ENCODE measurements at places on chromosomes 5 and 9. TPM values are rescaled to one million over a fixed set of nuclear protein-coding genes. Genes with fewer than 3 reads are reported as not detected.

The SLC36A2 gene
- total RNA-seq: under 0.01 TPM

The GMCL2 gene
- total RNA-seq: not detected

The SPINK13 gene
- total RNA-seq: not detected

The UGCG gene
- 3.0 TPM for total RNA-seq

The ACOT12 gene
- under 0.01 TPM for total RNA-seq

The CORO2A gene
- total RNA-seq: 3.5 TPM

The ADGRD2 gene
- total RNA-seq: under 0.01 TPM

The FAM221B gene
- not detected for total RNA-seq

The KIF4B gene
- not detected for total RNA-seq

The GABRA1 gene
- not detected for total RNA-seq

The ISCA1 gene
- 17.5 TPM for total RNA-seq

The STRBP gene
- total RNA-seq: 11.6 TPM

The WDR31 gene
- total RNA-seq: 3.2 TPM

The TMOD1 gene
- total RNA-seq: 1.6 TPM

DNA sequence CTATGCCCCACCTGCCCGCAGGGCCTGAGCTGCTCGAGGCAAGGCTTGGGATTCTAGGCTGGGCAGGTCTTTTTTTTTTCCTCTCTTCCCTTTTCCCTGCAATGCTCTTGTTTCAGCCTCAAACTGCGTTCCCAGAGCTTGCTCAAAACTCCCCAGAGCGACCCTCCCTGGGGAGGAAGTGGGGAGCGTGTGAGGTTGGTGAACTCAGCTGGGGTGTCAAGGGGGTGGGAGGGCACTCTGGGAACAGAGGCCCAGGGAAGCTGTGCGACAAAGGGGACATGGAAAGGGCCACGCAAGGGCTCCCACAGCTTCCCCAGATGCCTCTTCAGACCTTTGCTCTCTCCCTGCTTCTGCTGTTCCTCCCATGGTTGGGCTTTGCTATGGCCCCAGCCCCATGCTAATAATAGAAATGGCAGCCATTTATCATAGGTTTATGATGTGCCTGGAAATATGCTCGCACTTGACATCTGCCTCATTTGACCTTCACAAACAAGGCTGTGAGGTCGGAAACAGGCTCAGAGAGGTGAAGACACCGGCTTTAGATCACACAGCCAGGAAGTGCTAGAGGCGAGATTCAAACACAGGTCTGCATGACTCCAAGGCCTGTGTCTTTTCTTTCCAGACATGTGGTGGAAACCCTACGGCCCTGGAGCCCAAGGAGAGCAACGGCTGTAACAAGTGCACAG, 40.9 kb upstream of the IL17B start:
- DNase-seq: no peak

- no peak for DNase-seq
These were observed 71.5 kb downstream of the INVS start for GRCh38 chr9:100170556-100170955.

DNA sequence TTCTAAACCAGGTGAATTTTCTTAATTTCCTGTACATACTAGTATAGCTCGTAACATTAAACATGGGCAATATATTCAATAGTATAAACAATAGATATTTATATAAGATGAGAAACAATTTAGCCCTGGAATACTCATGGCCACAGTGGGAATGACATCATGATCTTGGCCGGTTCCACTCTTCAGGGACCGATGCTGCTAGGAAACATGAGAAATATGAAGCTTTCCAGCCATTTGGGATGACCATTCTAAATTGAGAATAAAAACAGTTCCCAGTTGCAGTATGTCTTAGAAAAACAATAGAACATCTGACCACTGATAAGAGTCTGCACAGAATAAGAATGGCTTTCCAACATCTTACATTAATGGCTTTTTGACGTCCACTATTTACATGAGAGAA, 33.3 kb upstream of the SLCO6A1 start:
- no peak for DNase-seq

DNA sequence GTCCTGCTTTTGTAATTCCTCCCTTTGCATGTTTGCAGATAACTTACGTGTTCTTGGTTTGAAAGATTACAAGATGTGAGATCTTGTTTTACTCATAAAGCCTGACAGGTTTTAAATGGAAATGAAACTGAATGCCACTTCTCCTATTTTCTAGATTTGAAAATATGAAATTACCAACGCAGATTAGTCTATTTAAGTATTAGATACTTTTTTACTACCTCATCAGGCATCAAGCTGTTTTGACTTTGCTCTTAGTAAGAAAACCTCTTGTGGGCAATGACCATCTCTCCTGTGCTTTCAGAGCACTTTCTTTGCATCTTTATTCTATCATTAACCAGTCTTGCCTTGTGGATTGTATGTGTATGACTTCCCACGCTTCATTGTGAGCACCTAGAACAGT, 3.5 kb downstream of the DMXL1 start:
- no peak for DNase-seq

GRCh38 chr5:139378101-139378825, 4.8 kb downstream of the SLC23A1 start:
- no peak for DNase-seq

- DNase-seq: no peak
These were observed 2.5 kb downstream of the DOK3 start for GRCh38 chr5:177507165-177507564.

- DNase-seq: no peak
These were observed 31.7 kb upstream of the MINAR2 start for GRCh38 chr5:129716235-129716634.

DNA sequence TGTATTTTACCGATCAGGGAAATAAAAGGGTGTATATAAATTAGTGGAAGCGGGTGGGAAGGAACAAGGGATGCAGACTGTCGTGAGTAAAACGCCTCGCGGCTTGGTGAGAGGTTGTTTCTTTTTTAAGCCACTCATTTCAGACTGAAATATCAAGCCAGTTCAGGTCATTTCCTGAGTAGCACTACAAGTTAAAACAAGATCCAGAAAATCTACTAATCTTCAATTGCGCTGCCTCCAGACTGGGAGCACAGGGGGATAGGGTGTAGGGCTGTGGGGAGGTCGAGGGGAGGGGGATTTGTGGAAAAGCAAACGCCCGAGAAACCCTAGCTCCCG, 140.8 kb downstream of the TSSK1B start:
- DNase-seq: no peak

DNA sequence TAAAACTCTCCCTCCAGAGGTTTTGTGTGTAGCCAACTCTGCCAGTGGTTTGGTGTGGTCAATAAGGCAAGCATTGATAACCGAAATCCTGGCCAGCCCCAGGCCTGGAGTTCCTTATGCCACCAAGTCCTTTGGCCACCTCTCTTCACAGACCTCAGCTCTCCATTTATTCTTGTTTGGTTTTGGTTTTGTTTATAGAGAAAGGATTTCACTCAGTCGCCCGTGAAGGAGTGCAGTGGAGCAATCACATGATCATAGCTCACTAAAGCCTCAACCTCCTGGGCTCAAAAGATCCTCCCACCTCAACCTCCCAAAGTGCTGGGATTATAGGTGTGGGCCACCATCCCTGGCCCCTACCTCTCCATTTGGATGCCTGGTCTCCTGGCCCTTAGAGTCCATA, 55.4 kb upstream of the PPARGC1B start:
- no peak for DNase-seq

- no peak for DNase-seq
These were observed 28.0 kb downstream of the TEX10 start for GRCh38 chr9:100324594-100325200.

GRCh38 chr9:34114436-34114835, 12.1 kb downstream of the DCAF12 start:
- DNase-seq: no peak

- no peak for DNase-seq
These were observed 933 bp upstream of the EGFL7 start for GRCh38 chr9:136661641-136662325.

DNA sequence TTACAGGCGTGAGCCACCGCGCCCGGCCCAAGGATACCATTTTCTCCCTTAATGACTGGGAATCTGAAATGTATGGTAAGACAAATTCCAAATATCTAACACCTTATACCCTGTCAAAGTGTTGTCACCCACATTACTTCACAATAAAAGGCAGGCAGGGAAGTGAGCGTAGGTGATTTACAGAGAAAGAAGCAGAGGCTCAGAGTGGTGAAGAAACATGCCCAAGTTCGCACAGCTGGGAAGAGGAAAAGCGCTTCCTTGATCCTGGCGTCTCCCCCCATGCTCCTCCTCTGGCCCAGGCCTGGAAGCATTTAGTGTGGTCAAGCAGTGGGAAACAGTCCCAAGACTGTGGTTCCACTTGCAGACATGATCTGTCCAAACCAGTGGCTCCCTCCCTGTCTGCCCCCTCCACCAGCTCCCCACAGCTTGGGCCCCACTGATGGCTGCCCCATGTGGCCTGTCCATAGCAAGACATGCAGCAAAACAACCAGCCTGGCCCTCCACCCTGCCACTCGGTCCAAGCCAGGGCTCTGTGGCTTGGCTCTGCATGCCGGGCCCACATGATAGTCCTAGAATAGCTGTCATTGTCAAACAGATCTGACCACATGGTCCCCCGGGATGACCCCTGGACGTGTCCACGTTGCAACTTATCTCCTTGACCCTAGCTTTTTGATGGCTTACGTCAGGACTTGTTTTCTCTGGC, 107.2 kb downstream of the TTLL11 start:
- no peak for DNase-seq

DNA sequence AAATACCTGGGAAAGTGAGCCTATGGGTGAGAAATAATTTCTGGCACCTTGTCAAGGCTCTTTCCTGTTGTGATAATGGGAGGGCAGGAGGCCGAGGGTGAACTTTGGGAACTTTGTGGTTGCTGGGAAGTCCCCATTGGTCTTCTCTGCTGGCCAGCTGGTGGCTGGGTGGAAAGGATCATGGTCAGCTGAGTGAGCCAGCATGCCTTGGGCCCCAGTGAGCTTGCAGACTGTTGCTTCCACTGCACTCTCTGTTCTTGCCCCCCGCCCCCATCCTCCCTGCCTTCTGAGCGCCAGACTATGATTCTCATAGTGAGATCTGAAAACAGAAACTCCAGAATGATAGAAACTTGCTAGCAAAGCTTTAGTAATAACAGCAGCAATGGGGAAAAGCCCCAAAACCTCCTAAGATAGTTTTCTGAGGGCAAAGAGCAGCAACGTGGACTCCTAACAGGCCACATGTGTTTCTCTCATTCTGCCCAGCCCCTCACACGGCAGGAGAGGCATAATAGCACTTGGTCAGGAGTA, 139.2 kb upstream of the SMARCA2 start:
- DNase-seq: no peak

DNA sequence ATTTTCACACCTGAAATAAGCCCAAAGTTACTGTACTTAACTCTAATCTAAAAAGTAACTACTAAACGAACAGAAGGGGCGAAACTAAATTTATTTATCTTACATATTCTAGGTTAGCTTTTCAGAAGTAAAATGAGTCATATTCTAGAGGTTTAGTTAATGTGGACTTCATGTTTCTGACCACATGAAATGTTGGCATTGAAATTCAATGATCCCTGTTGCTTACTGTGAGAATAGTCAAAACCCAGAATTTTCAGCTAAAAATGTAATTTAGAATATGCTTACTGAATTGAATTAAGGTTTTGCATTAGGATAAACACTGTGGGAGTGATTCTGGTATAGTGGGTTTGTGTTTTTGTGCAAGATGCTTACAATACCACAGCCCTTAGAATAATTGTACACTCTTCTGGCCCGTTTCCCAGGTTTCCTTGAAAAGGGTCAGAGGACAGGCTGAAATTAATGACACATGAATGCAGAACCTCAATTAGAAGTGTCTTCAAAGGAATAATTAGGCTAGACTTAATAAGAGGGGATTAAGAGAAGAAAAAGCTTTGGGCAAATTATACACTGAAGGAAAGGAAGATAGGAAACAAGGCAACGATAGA, 1.4 kb upstream of the SNX18 start:
- DNase-seq: no peak

GRCh38 chr9:77896269-77896937, 135.2 kb downstream of the GNAQ start:
- DNase-seq: no peak

GRCh38 chr5:32031089-32031488, 143.0 kb downstream of the GOLPH3 start:
- no peak for DNase-seq

GRCh38 chr9:32399110-32399815, 14.8 kb downstream of the ACO1 start:
- no peak for DNase-seq

- DNase-seq: peak; percentile 22
These were observed 42.7 kb downstream of the OR2V1 start for GRCh38 chr5:181088289-181088688.

DNA sequence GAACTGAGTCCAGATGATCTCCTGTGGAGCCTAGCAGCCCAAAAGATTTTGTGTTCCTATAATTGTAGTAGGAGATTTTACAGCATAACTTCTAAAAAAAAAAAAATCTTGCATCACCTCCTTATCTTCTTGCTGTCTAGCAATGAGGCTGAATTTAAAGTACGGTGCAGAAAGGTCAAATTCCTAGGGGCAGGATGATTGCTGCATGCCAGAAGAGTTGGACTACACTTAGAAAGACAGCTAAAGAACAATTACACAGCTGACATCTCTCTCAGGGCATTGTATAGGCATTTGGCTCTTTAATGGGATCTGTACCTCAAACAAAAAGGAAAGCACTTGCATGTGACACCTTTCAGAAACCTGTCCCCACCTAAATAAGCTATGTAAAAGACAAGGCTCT, 443.2 kb downstream of the HCN1 start:
- no peak for DNase-seq

DNA sequence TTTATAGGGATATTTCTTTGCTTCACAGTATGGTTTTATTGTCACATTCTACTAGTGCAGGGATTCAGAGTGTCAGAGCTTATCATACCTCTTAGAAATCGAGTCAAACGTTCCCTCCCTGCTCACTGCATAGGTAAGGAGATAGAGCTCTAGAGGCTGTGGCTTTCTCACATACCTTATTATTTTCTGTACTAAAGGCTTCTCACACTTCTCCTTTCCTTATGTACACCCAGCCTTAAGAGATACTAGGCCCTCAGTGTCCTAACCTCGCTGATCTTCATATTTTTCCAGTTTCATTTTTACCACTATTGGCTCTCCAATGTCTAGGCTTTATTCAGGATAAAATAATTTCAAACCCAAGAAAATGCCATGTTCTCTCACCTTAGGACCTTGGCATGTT, 297.3 kb upstream of the RIOK2 start:
- DNase-seq: no peak

DNA sequence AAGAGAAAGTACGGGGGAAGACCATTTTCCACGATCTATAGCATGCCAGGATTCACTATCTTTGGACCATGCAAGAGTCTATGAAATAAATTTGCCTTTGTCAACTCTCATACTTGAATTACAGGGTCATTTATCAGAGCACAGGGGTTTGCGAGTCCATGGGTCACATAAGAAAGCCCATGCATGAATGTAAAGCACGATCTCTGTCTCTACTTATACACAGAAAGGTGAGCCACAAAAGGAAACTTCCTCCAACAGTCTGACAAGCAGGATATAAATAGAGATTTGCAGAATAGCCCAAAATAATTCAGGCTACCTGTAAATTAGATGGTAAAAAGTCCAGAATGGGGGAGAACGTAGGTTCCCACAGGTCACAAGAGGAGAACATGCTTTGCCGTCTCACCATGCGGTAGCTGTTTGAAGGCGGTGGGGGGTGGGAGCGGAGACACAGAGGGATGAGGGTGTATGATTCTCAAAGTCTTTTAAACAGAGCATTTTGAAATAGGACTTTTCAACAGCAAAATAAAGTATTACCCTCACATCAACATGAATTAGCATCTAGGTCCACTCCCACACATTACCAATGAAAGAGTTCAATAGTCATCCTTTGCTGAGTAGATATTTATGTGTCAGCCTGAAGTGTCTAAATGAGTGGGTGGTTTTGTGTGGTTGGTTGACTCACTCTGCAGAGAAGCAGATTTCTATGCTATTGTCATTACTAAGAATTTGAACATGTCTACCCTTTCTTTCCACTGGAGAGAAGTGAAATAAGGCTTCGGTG, 279.7 kb downstream of the EBF1 start:
- no peak for DNase-seq

- DNase-seq: no peak
These were observed 16.2 kb downstream of the SLC1A1 start for GRCh38 chr9:4506490-4506889.

Measured in hematopoietic multipotent progenitor cell (in vitro differentiated cells).